Hypothalamus (tissue), 51 donors: ENCODE measurements at places on chromosomes 6 and 20.

GRCh38 chr6:40389254-40389653 is 197.9 kb downstream of the LRFN2 start:
- DNase-seq, result no peak

- no peak for DNase-seq
These were observed 7.9 kb downstream of the EXOC2 start for GRCh38 chr6:684831-685636.

- peak; percentile 24 for DNase-seq
These were observed at the start of gene PPP1R18 for GRCh38 chr6:30686009-30686907. Gene PPP1R18 (minus strand): TSS chr6:30686645. CDS start chr6:30686018, 627 bp downstream.

GRCh38 chr6:24897186-24897585 is 38.6 kb downstream of the RIPOR2 start:
- no peak for DNase-seq

DNA sequence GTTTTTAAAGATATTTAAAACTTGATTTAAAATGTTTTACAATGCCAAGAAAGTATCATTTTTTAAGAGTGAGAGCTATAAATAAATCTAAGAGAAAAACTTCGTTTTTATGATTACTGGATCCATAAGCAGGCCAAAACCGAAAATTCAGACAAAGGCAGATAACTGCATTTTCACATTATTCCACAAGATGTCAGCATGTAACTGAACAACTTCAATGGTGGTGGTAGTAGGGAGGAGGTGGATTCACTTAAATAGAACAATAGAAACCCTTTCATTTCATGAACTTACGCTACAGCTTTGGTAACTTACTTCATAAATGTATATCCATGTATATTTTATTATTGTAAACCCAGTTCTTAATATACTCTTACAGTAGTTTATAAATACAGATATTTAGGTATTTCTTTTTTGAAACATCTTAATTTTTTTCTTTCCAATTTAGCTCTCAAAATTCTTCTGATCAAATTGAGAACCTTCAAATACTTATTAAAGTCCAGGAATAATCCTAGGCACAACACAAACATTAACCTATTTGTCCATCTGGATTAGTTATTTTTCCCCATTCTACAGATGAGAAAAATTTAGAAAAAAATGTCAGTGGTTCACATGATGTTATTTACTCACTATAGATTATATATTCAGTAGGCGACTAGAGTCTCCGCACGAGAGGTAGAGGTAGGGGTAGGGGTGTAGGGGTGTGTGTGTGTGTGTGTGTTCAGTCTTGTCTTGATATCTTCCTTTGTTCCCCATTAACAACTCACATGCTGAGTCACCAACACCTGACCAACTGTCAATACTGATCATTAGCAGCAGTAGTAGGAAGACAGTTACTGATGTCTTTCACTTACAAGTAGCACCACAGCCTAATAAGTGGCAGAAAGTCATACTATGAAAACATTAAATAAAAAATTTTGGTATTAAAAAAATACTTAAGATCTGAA is 111.5 kb downstream of the ARHGAP18 start:
- no peak for DNase-seq

DNA sequence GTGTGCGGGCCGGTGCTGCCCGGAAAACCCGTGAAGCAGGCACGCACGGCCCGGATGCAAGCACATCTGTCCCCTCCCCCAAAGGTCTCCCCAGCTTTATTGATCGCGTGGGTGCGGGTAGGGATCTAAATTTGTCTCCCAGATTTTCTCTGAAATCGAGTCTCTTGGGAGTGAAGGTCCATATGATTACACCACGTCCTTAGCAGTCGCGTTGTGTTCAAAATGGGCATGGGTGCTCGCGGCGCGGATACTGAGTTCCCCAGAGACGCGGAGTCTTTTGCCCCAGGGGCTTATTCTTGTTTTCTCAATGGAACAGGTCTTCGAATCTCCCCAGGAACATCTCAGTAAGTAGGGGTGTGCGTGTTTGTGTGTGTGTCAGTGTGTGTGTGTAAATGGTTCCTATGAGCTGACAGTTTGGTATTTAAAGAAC is 2.8 kb upstream of the ZNF292 start:
- DNase-seq, result no peak

- no peak for DNase-seq
These were observed 126.9 kb upstream of the FAM83B start for GRCh38 chr6:54719633-54720032.

GRCh38 chr6:156010-156409 is 136.3 kb upstream of the DUSP22 start:
- DNase-seq, result no peak

- no peak for DNase-seq
These were observed 60.2 kb downstream of the GNAS-AS1 start for GRCh38 chr20:58790454-58790853.

GRCh38 chr6:105484238-105485161 is 81.6 kb upstream of the PREP start:
- DNase-seq, result no peak

DNA sequence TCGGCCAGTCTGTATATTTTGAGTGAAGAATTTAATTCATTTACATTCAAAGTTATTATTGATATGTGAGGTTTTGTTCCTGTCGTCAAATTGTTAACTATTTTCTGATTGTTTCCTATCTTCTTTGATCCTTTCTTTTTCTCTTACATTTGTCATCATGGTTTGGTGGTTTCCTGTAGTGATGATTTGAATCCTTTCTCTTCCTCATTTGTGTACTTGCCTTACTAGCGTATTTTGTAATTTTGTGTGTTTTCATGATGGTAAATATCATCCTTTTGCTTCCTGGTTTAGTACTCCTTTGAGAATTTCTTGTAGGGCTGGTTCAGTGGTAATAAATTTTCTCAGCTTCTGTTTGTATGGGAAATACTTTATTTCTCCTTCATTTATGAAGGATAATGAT is 151.7 kb upstream of the CEP162 start:
- no peak for DNase-seq

DNA sequence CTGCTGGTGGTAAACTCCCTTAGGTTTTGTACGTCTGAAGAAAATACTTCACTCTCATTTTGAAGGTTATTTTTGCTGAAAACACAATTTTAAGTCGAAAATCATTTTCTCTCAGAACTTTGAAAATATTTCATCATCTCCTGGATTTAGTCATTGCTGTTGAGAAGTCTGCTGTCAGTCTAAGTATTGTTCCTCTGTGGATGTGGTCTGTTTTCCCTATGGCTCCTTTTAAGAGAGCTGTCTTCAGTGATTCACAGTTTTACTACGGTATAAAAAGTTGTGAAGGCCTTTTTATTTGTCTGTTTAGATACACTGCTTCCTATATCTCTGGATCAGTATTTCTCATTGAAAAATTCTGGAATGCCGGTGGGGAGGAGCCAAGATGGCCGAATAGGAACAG is 159.3 kb downstream of the GJA10 start:
- DNase-seq, result no peak

- no peak for DNase-seq
These were observed 98.3 kb downstream of the PREX1 start for GRCh38 chr20:48729538-48729937.

- DNase-seq, result no peak
These were observed 94.8 kb upstream of the CNKSR3 start for GRCh38 chr6:154605178-154605881.

DNA sequence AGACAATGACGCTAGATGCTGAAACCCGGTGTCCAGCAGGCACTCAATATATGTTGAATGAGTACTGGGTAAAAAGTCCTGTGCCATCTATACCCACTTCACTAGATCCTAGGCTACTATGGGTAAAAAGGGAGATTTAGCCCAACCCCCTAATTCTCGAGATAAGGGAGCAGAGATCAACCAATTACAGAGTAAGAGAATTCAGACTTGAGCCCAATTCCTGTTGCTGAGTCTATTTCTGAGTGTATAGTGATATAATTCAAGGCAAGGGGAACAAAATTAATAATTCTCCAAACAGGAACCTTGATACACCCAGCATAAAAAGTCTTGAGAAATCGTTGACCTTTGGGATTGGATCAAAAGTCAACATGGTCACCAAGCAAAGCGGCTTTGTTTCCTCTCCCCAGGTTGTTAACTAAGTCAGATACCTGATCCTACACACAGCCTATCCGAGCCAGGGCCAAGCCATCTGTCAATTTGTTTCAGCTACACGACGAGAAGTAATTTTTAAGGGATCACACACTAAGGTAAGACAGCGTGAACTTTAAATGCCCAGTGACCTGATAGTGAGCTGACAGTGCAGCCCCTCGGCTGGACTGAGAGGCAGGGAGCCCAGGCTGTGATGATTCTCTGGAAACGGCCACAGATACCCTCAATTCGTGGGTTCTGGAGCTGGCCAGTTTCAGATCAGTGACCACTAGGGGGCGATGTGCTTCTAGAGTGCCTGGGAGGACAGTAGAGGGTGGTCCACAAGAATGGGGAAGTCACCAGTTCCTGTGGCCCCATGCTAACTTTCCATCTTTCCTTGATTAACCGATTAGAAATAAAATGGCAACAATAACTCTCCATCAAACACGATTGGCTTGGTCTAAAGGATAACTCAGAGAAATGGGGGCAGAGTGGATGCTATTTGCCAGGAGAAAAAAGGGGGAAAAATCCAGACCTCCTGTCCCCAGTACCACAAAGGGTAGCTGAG is 46.2 kb downstream of the SLC22A23 start:
- no peak for DNase-seq

DNA sequence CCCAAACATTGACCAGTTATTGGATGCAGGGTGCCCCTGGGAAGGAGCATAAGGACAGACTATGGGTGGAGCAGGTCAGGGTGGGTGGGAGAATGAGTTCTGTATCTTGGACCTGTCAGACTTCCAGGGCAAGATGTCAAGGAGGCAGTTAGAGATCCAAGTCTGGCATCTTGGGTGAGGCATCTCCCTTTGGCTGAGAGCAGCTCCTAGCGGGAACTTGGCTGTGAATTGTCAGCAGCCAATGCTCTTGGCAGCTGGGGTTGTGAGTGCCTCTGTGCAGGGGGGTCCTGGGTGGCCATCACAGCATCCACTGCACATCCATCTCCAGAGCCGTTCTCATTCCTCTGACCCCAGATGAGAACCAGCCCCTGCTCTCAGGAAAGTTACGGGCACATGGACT is 117.0 kb upstream of the MYL9 start:
- no peak for DNase-seq

- DNase-seq, result no peak
These were observed 13.6 kb upstream of the CEP85L start for GRCh38 chr6:118665011-118665410.

GRCh38 chr20:21134883-21135493 is 9.1 kb downstream of the KIZ start:
- no peak for DNase-seq

DNA sequence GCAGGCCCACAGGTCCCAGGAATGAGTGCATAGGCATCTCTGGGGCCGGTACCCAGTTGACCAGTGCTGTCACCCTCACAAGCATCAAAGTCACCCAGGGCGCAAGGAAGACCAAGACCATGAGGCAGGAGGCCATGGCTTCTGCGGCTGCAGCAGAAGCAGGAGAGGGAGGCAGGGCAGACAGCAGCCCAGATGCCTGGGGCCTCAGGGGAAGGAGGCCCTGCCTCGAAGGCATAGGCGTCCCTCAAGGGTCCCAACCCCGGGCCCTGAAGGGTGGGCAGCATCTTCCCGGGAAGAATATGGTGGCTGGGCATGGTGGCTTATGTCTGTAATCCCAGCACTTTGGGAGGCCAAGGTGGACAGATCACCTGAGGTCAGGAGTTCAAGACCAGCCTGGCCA is 3.0 kb downstream of the FAM209A start:
- no peak for DNase-seq

- DNase-seq, result no peak
These were observed 137.0 kb downstream of the MTHFD1L start for GRCh38 chr6:151002491-151002935.

DNA sequence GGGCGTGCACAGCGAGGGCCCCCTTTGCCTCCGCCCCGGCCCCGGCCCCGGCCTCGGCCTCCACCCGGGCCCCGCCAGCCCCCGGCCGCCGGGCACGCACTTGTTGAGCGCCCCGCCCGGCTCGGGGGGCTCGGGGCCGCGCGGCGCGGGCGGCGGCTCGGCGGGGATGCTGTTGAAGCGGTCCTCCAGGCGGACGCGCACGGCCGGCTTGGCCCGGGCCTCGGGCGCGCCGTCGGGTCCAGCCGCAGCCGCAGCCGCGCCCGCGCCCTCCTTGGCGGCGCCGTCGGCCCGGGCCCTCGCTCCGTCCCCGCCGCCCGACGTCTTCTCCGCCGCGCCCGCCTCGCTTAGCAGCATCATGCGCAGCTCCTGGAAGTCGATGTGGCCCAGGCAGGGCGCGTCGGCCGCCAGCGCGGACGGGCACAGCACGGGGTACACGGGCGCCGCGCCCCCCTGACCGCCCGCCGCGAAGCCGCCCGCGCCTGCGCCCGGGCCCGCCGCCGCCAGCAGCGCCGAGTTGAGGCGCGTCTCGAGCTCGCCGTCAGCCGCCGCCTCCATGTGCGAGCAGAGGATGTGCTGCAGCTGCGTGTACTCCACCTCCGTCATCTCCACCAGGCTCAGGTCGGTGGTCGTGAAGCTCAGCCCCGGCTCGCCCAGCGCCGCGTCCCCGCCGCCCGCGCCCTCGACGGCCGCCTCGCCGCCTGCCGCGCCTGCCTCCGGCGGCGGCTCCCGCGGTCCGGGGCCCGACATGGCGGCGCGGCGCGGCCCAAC is 514 bp downstream of the TCFL5 start:
- DNase-seq, result no peak

GRCh38 chr20:61252601-61253263 is 671 bp downstream of the CDH4 start:
- no peak for DNase-seq

DNA sequence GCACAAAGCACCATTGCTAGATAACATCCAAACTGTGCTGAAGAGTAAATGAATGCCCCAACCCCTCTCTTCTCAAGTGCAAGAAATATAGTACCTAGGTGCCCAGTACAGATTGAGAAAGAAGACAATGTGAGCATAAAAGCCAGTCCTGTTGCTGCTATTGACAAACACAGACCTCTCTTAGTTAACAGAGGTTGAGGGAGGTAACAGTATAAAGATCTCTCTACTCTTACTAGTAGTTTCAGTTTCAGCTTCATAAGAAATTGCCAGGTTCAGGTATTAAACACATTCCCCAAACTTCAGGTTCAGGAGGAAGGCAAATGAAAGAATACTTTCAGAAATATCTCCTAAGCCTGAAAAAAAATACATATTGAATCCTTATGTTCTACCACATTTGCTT is 31.4 kb downstream of the TBC1D32 start:
- no peak for DNase-seq

DNA sequence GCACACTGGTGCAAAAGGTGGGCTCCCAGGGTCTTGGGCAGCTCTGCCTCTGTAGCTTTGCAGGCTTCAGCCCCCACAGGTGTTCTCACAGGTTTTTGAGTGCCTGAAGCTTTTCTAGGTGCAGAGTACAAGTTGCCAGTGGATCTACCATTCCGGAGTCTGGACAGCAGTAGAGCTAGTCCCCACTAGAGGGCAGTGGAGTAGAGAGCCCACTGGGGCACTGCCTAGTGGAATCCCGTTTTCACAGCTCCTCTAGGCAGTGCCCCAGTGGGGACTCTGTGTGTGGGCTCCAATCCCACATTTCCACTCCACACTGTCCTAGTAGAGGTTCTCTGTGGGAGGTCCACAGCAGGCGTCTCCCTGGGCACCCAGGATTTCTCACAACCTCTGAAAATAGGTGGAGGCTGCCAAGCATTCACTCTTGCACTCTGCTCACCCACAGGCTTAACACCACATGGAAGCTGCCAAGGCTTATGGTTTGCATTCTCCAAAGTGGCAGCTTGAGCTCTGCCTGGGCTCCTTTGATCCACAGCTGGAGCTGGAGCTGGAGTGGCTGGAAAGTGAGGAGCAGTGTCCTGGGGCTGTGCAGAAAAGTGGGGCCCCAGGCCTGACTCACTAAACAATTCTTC is 86.3 kb upstream of the PROKR2 start:
- no peak for DNase-seq
